ENCODE measurements at places on chromosomes 12 and 14. TPM values are rescaled to one million over a fixed set of nuclear protein-coding genes. Genes with fewer than 3 reads are reported as not detected.
A peak's percentile ranks its signal among the peaks of the same experiment; 100 is the strongest.

The SERPINA1 gene
- 0.40 TPM for polyA plus RNA-seq

The CNIH1 gene
- polyA plus RNA-seq = 188 TPM

The IFNG-AS1 gene
- 0.73 TPM for polyA plus RNA-seq

The PAPLN gene
- polyA plus RNA-seq = 1.4 TPM

The LYZ gene
- polyA plus RNA-seq = 29.1 TPM

The CIDEB gene
- polyA plus RNA-seq = 8.9 TPM

The GLS2 gene
- 0.15 TPM for polyA plus RNA-seq

The KRT75 gene
- polyA plus RNA-seq = not detected

The MMP17 gene
- 6.4 TPM for polyA plus RNA-seq

The ARHGAP5 gene
- polyA plus RNA-seq = 49.8 TPM

The TAS2R13 gene
- polyA plus RNA-seq = 0.11 TPM

The NR4A1 gene
- 60.3 TPM for polyA plus RNA-seq

- DNase-seq = no peak
These were observed 28.8 kb downstream of the DIO3 start for GRCh38 chr14:101590062-101590461.

DNA sequence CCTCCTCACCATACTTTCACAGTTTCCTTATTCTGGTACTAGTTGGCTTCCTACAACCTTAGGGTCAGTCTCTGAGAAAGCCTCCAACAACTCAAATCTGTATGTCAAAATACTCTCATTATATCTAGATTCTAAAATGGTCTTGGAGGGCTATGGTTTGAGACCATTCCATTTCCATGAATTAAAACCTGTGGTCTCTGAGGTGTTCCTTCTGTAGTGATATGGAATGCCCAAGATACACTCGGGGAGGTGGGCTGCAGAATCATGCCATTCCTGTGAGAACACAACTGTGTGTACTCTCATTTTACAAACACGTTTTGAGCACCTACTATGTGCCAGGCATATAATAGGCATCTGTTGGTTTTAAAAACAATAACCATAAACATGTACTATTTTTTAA is 74.0 kb downstream of the FERMT2 start:
- no peak for DNase-seq

DNA sequence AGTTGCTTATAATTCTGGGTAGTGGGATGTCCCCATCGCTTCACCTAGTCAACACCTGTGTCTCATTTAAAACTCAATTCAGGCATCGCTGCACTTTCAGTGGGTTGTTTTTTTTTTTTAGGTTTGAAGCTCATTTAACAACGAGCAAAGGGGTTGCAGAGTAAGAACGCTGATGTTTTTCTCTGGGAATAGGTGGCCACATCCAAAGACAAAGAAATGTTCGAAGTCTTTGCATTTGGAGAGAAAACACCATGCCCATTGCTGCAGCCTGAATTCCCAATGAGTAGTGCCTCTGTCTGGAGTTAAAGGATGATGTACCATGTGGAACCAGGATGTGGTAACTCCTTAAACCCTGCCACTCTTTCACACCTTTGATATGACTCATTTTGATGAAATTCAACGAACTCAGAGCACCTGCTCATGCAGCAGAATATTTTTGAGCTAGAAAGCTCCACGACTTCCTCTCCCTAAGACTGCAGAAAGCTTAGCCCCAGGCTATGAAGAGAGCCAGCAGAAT is 35.1 kb upstream of the BATF start:
- no peak for DNase-seq

GRCh38 chr12:126936181-126936851 is 1330.7 kb upstream of the TMEM132C start:
- peak; percentile 29 for DNase-seq

DNA sequence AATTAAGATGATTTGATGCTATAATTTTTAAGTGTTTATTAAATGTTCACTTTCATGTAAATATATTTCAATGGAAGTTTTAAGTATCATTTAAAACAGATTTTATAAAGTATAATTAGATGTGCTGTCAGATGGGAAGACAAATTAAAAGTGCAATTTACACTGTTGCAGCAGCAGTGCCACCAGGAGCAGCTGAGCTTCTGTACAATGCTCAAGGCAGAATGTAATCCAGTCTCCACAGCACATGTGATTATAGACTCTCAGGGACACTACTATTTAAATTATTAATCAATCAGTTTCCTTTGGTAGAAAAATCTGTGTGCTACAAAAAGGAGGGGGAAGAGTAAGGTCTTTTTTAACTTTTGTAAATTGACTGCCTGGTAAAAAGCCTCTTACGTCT is 285.7 kb upstream of the USP15 start:
- no peak for DNase-seq

DNA sequence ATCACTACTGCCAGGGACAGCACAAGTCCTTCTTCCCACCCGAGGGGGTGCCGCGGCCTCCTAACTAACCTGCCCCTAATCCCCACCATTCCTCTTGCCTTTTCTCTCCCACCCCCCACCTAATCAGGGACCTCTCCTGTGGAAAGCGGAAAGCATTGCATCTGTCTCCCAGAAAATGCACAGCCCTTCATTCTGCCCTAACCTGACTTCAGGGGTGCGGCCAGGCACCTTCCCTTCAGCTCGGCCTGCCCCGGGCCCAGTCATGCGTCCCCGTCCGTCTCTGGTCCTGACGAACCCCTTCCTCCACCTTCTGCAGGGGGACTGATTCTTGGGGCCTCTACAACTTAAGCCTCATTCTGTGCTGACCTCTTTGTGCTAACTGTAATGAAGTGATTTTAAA is 43.9 kb upstream of the TRAF3 start:
- DNase-seq = no peak

- DNase-seq = no peak
These were observed 25.8 kb upstream of the TMCC3 start for GRCh38 chr12:94676031-94676641.

- DNase-seq = no peak
These were observed 1081.0 kb downstream of the TMTC2 start for GRCh38 chr12:83767723-83768122.

GRCh38 chr14:98466807-98467206 is 805.2 kb downstream of the BCL11B start:
- no peak for DNase-seq

DNA sequence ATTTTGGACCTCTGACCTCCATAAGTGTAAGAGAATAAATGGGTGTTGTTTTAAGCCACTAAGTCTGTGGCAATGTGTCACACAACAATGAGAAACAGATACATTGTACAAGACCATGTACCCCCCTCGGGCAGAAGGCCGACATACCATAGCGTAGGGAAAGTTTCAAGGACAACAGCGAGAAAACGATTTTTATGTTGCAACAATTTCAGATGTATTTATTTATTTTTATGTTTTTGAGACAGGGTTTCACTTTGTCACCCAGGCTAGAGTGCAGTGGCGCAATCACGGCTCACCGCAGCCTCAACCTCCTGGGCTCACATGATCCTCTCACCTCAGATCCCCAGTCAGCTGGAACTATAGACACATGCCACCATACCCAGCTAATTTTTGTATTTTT is 136.4 kb upstream of the NCOR2 start:
- no peak for DNase-seq

DNA sequence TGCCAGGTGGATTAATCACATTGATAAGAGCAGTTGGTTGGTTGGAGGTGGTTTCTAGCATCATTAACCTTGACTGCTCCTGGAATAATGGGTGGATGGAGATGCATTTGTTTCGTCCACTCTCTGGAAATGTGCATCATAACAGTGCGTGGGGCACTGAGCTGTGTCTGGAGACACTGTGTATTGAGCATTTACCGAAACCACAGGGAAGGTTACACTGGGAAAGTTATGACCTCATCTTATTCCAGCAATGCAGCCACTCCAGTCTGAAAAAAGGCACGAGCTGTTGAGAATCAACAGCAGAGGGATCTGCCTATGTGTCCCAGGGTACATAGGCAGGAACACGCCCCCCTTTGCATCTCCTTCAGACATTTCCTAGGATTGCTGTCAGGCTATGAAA is 27.2 kb downstream of the RNFT2 start:
- DNase-seq = no peak

GRCh38 chr14:70398706-70399431 is 18.0 kb downstream of the SYNJ2BP start:
- DNase-seq = no peak

DNA sequence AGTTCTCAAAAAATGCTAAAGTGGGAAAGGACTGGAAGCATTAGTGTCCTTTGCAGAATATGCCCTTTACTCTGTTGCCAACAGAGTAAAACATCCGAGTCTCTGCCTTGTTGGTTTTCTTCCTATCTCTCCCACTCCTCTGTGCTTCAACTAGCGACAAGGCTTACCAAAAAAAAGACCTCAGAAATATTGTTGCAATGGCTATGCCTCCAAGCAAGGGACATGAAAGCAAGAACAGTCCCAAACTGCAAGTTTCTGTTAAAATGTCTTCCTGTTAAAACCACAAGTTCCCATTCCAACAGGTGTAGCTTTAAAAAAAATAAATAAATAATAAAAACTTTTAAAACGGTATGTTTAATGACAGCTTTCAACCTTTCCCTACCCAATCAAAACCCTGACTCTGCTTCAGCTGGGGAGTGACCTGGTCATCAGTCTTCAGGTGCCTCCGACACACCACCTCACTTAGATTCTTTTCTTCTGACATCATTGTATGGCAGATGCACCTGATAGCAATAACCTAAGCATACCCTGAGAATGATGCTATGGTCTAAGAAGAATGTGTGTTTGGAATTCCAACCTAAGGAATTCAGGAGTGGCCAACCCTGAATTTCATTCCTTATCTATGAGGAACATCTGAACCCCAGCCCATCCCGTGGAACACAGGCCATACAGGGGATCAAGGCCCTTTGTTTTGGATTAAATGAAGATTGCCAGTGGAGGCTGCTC is 81.0 kb downstream of the RPS29 start:
- no peak for DNase-seq

- DNase-seq = no peak
These were observed 15.3 kb downstream of the VPS37B start for GRCh38 chr12:122880668-122881067.

- no peak for DNase-seq
These were observed 514.2 kb downstream of the VRK1 start for GRCh38 chr14:97311411-97311810.

GRCh38 chr14:90714811-90715210 is 101.4 kb downstream of the TTC7B start:
- DNase-seq = no peak

GRCh38 chr12:132289356-132290202 is 39.8 kb downstream of the GALNT9 start:
- no peak for DNase-seq

GRCh38 chr12:76277480-76277879 is 70.7 kb downstream of the BBS10 start:
- no peak for DNase-seq

- no peak for DNase-seq
These were observed 153.7 kb downstream of the SLC25A21 start for GRCh38 chr14:37018571-37019240.

DNA sequence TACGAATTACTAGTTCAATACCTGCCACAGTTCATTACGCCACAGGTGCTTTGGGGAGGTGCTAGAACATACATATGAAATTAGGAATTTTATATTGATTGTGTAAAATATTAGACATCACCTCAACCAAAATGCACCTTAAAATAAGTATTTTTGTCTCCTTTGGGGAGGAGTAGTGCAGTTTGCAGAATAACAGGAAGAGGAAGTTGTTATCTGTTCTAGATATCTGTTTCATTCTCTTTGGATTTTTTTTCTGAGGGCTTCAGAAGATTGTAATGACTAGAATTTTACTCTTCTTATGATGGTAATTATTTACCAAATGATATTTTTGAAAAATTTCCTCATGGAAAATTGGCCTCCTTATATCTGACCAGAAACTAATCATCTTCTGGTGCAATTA is 9.9 kb upstream of the GYS2 start:
- DNase-seq = no peak

GRCh38 chr12:108254030-108254429 is 85.1 kb downstream of the CMKLR1 start:
- no peak for DNase-seq

DNA sequence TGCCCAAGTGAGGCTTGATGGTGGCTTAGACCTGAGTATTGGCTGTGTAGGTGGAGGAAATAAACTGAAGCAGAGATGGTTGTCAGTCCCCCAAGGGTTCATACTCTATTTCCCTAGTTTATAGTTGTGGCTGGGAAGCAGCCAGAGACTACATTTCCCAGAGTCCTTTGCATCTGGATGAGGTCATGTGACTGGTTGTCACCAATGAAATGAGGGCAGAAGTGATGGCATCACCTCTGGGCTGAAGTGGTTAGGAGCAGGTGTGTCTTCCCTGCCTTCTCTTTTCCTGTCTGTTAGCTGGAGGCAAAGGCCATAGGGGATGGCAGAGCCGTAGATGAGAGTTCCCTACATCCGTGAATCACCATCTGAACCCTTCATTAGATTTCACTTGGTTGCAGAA is 16.3 kb upstream of the NOS1 start:
- no peak for DNase-seq

DNA sequence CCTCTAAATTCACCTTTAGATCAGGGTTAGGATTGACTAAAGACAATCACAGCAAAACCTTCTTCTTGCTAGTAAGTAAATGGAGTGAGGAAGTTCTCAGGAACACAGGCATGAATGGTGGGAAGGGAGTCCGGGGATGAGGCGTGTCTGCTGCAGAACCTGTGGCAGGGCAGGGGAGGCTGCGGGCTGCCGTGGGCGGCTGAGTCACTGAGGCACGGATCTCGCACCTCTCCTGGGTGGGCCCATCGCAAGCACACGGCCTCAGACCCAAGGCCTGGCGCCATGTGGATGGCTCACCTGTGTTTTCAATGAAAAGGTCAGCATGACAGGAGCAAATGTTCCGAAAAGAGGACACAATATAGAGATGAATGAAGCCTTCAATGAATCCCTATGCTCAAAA is 85.4 kb downstream of the PIWIL1 start:
- no peak for DNase-seq

- DNase-seq = no peak
These were observed 20.5 kb downstream of the ADAM21 start for GRCh38 chr14:70472253-70473159.

- DNase-seq = no peak
These were observed 12.0 kb upstream of the RBM19 start for GRCh38 chr12:113978080-113978479.

DNA sequence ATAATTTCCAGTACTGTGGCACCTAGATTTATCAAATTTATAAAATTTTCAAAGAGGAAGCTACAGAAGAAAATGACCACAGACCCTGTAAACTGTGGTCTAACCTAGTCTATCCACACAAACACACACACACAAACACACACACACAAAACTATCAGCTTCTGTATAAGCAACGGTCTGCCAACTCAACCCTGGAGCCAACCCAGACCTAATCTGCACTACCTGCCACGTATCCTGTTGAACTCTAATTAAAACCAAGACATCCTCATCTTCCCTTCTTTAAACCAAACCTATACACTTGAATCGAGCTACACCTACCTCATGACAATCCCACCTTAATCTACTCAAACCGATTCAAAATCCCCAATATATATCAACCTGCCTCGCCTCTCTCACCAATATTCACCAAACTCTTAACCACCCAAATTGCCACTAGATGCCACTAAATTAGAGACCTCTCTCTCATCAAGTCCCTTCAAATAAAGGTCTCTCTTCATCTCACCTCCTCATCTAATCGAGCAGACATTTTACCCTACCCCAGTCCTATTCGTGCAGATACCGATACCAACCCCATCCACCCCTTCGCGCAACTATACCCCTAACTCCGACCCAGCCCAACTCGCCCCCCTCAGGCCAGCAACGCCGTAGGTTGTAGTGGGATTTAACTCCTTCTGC is 808 bp downstream of the ACIN1 start:
- DNase-seq = no peak

All from muscle of back (tissue), 13 donors.